Left renal cortex interstitium (tissue), 4 donors: ENCODE measurements at places on chromosomes 5 and 9.

DNA sequence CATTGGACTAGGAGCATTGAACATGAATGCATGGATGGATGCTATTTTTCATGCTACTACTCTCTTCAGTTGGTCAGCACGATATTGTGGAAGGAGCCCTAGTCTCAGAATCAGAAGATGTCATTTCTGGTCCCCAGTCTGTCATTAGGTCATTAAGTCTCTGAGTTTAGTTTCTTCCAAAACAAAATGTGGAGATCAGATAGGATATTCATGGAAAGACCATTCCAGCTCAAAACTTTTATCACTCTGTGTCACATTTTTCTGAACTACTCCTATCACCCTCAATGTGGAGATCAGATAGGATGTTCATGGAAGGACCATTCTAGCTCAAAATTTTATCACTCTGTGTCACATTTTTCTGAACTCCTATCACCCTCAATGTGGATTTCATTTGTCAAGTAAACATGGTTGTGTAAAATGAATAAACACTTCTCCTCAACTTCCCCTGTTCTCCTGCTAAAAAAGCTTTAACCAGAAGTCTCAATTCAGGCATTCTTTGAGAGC lies 296.8 kb downstream of the MRPS30 start:
- DNase-seq = no peak

GRCh38 chr9:132572921-132573320 lies 9.5 kb upstream of the BARHL1 start:
- no peak for DNase-seq

- DNase-seq = no peak
Observed at GRCh38 chr9:116303886-116304538, 150.4 kb downstream of the PAPPA start.

DNA sequence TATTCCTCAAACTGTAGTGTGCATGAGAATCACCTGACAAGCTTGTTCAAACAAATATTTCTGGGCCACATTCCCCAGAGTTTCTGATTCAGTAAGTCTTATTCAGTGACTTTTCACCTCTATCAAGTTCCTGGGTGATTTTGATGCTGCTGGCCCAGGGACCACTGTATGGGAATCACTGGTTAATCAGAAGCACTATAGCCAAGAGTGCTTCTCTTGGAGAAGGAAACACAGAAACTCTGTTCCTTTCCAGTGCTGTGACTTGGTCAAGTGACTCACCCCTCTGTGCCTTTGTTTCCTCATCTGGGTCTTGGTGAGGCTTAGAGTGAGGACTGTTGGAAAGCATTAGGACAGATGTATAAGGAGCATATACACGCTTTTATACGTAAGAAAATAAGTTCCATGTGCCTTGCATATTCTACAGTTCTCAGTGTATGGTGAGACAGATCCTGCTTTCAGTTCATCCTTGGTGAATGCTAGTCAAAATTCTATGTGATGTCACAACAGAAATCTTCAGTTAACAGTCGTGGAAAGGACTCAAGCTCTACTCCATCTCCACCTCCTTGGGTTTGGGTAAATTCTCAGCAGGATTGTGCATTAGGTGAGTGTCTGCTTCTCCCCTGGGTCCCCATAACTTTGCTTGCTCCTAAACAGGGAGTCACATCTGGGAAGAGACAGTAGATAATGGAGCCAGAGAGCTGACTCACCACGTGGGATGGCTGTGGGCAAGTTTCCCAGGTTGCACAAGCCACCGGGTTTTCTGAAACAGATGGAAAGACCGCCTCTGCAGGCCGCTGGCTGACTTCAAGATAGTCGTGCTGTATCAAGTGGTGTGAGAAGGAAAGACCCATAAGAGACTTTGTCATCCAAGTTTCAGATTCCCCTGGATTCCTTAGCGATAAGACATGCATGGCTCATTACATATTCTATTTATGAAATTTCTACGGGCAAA lies 117.0 kb downstream of the NXNL2 start:
- DNase-seq = no peak

GRCh38 chr9:93673839-93674334 lies 97.5 kb downstream of the PHF2 start:
- DNase-seq = no peak

DNA sequence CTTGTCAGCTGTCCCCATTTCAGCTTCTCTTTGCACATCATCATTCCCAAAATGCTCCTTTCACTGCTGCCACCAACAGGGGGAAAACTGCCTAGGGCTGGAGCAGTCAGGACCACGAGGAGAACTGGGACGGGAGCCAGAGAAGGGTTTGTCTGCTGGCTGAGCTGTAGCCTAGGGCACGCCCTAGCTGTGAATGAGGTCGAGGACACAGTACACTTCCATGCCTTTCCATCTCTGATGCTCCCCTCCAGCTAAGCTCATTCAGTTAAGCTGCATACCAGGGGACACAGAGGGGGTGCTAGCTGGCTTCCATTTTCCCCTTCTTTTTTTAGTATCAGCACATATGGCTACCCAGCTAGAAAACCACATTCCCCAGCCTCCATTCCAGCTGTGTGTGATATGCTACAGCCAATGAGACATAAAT lies 64.7 kb downstream of the STK10 start:
- no peak for DNase-seq

GRCh38 chr9:136140966-136141365 lies 22.3 kb upstream of the TMEM250 start:
- no peak for DNase-seq

DNA sequence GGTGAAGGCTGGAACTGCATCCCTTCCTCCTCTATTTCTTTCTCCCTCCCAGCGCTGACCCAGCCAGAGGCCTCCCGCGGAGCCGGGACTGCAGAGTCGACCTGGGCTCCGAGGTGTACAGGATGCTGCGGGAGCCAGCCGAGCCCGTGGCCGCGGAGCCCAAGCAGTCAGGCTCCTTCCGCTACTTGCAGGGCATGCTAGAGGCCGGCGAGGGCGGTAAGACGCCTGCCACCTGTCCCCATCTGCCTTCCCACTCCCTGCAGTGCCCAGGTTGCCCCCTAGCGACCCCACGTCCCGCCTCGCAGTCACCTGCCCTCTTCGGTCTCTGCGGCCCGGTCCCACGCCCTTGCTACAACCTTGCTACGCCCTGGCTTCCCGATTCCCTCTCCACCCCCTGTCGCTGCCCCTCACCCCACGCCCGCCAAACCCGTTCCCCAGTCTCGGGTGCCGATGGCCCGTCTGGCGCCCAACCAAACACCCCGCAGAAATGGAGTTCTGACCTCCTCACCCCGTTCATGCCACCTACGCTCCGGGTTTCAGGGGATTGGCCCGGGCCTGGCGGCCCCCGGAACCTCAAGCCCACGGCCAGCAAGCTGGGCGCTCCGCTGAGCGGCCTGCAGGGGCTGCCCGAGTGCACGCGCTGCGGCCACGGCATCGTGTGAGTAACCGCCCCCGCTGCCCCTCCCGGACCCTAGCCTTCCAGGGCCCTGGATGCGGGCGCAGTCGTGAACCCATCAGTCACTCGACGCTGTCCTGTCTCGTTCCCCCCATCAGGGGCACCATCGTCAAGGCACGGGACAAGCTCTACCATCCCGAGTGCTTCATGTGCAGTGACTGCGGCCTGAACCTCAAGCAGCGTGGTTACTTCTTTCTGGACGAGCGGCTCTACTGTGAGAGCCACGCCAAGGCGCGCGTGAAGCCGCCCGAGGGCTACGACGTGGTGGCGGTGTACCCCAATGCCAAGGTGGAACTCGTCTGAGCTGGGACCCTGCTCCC lies 14.1 kb downstream of the PDLIM4 start:
- DNase-seq = no peak

GRCh38 chr9:18980189-18980588 lies 52.8 kb downstream of the SAXO1 start:
- DNase-seq = no peak

GRCh38 chr5:132829742-132830435 lies 558 bp downstream of the SHROOM1 start:
- DNase-seq = no peak

- DNase-seq = no peak
Observed at GRCh38 chr9:4654084-4654483, 8.0 kb upstream of the PLPP6 start.

DNA sequence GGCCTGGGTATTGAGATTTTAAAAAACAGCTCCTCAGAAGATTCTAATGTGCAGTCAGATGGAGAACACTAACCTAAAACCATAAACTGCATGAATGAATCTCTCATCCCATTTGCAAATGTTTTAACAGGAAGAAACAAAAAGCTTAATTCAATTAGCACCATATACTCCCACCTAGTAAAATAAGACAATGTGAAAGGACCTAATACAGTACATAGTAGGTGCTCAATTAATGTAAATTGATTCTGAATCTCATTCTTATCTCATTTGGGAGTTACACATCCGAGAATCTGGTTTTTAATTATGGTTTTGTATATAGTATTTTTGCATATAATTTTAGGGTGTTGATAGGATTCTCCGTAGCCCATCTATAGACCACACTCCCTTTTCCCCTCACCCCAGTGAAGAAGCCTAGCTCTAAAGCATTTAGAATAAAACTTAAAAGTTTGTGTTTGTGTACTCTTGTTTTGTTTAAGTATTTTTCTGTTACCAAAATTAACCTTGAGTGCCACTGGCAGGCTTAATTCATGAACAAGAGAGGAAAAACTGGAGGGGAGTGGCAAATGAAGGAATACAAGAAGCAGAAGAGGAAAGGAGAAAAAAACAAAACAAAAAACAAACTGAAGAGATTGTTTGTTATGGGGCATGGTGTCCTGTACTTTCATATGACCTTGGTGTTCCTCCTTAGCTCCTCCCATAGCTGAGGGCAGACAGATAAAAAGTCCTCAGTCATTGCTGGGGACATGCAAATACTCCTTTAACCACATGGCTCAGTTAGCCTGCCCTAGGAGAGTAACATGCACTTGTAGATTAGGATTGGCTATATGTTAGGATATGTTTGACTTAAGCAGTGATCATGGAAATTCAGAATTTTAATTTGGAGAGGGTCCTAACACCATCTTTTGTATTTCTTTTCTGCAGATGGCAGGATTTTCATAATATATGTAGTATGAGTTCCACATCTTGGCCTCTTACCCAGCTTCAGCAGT lies 1.2 kb downstream of the RNF14 start:
- DNase-seq = no peak

DNA sequence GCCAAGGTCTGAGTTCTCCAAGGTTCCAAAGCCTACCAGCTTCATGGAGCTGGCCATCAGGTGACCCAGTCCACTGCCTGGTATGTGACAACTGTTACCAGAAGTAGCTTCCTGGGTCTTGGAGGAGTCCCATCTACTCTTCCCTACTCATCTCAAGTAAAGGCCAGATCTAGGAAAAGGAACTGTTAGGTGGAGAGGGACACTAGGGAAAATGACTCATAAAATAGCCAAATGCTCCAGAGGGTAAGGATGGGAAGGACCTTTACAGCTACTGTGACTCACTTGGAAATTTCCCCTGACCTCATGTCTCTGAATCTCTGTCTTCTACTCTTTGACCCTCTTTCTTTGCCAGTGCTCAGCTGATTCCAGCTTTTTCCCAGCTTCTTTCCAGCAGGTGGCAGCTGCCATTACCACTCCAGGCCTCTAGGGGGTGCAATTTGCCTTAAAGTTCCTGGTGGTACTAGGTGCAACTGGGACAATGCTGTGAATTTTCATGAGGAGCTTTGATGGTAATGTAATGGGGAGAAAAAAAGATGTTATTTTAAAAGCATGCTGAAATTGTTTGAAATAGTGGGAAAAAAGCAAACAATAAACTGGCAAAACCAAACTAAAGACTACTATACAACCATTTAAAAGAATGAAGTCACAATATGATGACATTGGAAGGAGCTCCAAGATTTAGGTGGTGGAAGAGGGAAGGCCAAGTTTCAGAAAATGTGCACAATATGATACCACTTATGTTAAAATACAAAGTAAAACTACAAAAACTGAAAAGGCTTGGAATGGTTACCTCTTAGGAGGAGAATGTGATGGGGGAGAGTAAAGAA lies 27.1 kb upstream of the MYORG start:
- no peak for DNase-seq

- no peak for DNase-seq
Observed at GRCh38 chr9:95316274-95316673, 1.2 kb downstream of the FANCC start.

- no peak for DNase-seq
Observed at GRCh38 chr5:153513156-153513555, 22.7 kb downstream of the GRIA1 start.

- no peak for DNase-seq
Observed at GRCh38 chr5:104652271-104652861, 1089.8 kb upstream of the NUDT12 start.

DNA sequence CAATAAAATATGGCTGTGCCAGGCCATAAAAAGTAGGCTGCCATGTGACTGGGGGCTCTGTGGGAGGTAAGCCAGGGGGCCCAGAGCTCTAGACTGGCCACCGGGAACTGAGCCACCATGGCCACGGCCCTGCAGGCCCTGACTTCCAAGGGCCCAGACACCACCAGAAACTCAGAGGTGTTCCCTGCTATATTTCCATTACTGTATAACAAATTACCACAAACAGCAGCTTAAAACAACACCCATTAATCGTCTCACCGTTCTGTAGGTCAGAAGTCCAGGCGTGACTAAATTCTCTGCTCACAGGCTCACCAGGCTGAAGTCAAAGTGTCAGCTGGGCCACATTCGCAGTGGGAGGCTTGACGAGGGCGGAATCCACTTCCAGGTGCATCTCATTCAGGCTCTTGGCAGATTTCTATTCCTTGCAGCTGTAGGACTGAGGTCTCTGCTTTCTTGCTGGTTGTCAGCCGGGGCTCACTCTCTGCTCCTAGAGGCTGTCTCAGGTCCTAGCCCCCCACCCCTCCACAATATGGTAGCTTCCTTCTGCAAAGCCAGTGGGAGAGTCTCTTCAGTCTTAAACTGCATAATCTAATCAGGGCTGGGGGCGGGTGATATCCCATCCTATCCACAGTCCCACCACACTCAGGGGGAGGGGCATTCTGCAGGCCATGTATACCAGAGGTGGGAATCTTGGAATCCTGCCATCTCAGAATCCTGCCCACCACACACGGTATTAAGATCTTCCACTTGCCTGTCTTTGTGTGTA lies 125.4 kb downstream of the C5orf15 start:
- no peak for DNase-seq

DNA sequence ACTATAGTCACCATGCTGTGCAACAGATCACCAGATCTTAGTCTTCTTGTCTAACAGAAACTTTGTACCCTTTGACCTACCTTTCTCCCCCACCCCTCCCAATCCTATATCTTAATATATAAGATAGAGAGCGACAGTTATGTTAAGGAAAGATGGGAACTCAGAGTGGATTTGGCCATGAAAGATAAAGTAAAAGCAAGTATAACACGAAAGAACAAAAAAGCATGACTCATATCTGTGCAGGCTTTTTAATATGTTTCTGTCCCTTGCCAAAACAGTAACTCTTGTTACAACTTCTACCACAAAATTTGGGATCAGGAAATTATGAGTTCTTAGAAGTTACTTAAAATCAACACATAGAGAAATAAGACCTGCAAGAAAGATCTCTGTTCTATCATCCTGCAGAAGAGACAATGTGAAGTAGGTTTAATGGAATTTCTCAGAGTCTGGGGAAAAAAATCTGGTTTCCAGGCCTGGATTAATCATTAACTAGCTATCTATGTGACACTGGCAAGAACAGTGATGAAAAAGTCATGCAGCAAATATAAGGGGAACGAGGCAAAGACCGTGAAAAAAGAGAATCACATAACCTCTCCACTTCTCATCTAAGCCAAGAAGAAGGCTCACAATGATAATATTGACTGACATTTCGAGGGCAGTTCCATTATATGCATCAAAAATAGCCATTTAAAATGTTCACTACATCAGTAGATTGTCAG lies 18.6 kb downstream of the BAAT start:
- DNase-seq = no peak
